ENCODE measurements at places on chromosomes 6 and 20.

- no peak for DNase-seq
Measured at GRCh38 chr6:23272536-23272935, 703.2 kb downstream of the HDGFL1 start.

- no peak for DNase-seq
Measured at GRCh38 chr6:8110117-8110721, 7.9 kb upstream of the EEF1E1 start.

GRCh38 chr6:168372889-168373288 is 53.3 kb upstream of the DACT2 start:
- no peak for DNase-seq

GRCh38 chr6:45645302-45645701 is 267.6 kb upstream of the SUPT3H start:
- DNase-seq = no peak

DNA sequence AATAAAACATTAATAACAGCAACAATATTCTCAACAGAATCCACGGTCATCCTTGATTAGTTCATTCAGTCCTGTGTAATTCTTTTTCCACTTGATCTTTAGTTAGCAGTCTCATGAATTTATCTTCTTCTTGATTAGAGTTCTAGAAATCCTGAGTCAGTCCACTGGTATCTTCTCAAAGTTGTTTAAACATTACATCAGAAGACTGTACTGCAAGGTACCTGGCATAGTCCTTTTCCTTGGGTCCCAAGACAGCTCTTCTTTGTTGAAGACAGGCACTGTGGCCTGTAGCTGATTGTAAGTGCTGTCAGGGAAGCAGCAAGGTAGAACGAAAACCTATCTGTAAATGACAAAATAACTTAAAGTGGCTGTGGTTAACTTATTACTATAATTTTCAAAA is 11.8 kb downstream of the MAP3K4 start:
- no peak for DNase-seq

DNA sequence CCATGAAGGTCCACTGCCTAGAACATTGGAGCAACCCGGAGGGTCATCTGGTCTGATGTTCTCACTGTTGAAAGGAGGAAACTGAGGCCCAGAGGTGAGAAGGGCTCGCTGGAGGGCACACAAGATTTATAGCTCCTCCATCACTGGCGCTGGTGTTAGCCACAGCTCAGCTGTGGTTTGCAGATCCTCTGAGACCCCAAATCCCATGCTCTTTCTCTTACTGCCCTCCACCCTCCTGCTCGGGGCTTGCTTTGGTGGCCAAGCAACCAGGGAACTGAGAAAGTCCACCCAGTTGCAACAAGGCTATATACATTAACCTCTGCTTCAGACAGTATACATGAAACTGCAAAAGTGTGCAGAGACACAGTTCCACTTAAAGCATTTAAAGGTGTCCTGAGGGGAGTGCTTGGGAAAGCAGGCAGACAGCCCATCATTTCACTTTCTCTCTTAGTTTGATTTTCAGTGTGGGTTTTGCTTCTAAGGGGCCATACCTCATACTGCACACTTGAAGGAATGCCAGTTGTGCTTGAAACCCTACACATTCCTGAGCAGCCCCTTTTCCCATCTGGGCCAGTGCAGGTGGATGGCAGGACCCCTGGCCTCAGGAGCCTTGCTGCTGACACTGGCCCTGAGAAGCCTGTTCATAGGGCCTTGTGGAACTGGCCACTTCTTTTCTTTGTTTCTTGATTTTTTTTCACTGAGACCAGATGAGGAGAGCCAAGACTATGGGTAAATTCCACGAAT is 347.6 kb downstream of the CDC5L start:
- DNase-seq = no peak

DNA sequence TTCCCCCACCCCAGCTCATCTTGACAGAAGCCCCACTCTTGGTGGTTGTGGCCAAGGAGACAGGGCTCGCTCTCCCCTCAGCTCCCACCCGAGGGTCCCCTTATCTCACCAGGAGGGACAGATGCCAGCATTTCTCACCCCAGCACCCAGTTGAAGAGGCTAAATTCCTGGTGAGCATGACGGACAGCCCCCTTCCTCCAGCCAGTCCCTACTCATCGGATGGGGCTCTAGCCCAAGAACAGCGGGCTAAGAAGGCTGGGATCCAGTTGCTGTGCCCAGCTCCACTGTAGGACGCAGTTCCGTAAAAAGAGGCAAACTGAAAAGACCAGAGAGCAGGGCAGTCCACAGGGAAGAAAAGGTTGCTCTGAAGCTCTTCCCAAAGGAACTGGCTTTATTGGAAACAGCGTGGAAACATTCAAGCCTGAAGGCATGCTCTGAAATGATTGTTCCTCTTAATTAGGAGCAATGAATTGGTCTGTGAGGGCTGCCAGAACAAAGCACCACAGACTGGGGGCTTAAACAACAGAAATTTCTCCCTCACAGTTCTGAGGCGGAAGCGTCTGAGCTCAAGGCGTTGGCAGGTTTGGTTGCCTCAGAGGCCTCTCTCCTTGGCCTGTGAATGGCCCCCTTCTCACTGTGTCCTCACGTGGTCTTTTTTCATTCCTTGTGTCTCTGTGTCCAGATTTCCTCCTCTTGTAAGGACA is 17.9 kb upstream of the KIF25 start:
- DNase-seq = no peak

GRCh38 chr6:131762984-131763383 is 44.8 kb upstream of the ENPP1 start:
- no peak for DNase-seq

- DNase-seq = no peak
Measured at GRCh38 chr6:16168858-16169257, 40.0 kb downstream of the MYLIP start.

- DNase-seq = no peak
Measured at GRCh38 chr6:142373268-142374090, 71.7 kb downstream of the ADGRG6 start.

- DNase-seq = no peak
Measured at GRCh38 chr6:35128496-35128895, 12.6 kb downstream of the TCP11 start.

DNA sequence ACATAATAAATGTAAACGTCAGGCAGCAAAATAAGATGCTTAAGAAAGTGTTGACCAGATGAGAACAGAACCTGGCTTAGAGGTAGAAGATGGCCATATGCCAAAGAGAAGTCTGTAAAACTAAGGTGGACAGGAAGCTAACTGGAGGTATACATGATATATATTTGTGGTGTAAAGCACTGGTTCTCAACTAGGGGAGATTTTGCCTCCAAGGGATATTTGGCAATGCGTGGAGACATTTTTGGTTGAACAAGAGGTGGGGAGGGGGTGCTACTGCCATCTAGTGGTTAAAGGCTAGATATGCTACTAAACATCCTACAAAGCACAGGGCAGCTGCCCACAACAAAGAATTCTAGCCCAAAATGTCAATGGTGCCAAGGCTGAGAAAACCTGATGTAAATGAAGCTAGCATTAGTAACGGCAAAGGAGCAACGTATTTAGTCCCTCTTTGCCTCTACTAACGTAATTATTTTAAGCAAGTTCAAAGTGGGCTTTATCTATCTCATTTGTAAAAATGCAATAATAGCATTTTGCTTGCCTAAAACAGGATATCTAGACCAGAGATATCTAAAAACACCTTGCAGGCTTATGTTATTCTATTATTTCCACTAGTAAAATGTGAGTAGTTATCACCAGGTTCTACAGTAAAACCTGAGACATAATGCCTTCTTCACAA is 182.6 kb downstream of the RNGTT start:
- no peak for DNase-seq

Measured in head of caudate nucleus (tissue), 42 donors.